ENCODE measurements at places on chromosomes 1 and 21.

- no peak for DNase-seq
Observed at GRCh38 chr1:243432136-243432535, 176.3 kb downstream of the SDCCAG8 start.

DNA sequence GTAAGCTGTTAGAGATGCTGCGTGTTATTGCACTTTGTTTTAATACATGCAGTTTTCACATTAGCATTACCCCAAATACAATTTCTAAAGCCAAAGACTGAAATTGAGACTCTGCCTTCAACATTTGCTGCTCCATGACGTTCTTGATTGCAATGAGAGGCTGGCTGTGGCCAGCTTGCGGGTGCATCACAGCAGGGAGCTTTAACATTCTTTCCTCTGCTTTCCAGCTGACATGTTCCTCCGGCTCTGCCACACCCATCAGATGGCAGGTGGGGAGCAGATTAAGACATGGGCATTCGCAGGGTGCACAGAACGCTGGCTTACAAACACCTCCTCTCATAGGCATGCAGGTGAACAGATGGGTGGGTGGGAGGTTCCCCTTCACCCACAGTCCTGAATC is 314.1 kb downstream of the DISC1 start:
- DNase-seq: no peak

DNA sequence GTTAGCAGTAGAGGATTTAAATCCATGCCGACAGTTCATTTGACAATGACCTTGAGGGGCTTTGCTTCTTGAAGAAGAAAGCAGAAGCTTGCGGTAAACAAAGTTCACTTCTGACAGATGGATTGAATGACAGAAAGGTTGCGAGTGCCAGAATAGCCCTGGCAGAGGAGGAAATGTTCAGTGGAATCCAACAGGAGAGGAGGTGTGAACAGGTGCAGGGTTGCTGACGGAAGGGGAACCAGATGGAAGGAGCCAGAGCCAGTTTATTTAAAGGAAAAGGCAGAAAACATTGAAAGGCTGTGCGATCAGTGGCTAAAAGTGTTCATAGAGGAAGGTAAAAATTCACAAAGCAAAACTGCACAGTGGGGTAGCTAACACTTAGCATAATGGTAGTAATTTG is 141.0 kb downstream of the SDCCAG8 start:
- no peak for DNase-seq

- no peak for DNase-seq
Observed at GRCh38 chr1:85225624-85226380, 25.0 kb upstream of the SYDE2 start.

- DNase-seq: peak; percentile 21
Observed at GRCh38 chr1:40774266-40774998, 9.2 kb upstream of the KCNQ4 start.

GRCh38 chr1:5980314-5981008 is 11.8 kb downstream of the NPHP4 start:
- no peak for DNase-seq

DNA sequence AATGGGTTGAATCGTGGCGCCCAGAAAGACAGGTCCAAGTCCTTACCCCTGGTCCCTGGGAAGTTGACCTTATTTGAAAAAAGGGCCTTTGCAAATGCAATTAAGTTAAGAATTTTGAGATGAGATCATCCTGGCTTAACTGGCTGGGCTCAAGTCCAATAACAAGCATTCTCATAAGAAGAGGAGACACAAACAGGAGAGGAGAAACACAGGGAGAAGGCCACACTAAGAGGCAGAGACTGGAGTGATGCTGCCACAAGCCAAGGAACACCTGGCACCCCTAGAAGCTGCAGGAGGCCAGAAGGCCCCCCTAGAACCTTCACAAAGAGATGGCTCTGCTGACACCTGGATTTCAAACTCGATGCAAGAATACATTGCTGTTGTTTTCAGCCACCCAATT is 44.6 kb downstream of the PDPN start:
- DNase-seq: no peak

DNA sequence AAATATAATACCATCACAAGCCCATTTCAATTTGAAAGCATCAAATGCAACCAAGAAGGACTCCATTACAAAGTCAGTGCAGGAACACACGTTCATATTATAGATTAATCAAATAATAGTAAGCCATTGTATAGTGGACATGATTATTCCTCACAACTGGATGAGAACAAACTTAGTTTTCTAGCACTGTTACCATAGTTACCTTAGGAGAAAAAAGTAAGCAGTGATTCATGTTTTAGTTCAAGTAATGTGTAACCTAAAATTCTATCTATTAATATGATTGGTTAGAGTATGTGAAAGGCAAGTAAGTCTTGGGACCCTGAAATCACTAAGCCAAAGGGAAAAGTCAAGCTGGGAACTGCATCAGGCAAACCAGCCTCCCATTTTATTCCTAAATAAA is 15.2 kb downstream of the SSX2IP start:
- DNase-seq: no peak

DNA sequence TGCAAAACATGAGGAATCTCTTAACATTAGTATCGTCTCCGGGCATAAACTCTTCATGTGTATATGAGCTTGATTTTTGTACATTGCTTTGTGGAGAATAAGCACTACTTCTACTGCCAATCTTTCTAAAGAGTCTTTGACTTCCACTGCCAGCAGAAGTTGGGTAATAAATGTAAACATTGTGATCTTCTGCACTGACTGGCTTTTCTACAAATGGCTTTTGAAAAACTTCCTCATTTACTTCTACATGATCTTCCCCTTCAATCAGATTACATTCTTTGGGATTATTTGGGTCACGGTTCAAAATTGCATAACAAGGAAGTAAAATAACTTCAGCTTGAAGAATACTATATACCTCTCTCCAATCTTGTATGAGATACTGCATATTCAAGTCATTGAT is 30.4 kb upstream of the SLC44A5 start:
- DNase-seq: no peak

Data from stimulated activated CD8-positive, alpha-beta memory T cell treated with anti-CD3 and anti-CD28 coated beads, Interleukin-7, amount 100 ng/mL, for 1 hour (primary cell).